Foreskin keratinocyte (primary cell): ENCODE measurements at places on chromosomes 7 and 10. TPM values are rescaled to one million over a fixed set of nuclear protein-coding genes. Genes with fewer than 3 reads are reported as not detected.

DNA sequence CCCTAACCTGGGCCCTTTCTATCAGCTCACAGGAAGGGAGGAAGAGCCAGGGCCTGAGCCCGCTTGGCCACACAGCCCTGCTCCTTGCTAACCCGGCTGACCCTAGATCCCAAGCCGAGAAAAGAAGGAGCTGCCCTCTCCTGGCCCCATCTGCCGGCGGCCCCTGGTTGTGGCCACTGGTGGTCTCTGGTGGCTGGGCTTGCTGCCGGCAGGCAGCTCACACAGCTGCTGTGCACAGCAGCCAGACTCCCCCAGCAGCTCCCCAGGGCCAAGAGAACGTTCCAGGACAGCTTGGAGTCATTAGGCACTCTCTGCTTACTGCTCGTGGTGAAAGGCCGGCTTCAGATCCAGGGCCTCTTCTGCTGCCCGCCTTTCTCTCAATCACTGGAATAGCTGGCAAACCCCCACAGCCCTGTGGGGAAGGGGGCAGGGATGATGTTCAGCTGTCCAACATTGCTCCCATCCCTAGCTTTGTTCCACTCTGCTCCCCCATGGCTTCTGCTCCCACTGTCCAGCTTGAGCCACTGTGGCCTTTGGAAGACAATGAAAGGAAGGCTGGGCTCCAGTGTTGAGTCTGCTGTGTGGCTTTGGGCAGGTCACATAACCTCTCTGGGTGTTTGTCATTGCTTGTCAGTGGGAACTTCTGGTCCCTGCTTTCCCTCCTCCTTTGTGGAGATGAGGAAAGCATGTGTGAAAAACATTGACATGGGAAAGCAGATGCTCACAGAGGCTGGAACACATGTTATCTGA is 35.4 kb upstream of the COL13A1 start:
- DNase-seq, result no peak

GRCh38 chr7:96636342-96636860 is 73.2 kb downstream of the SEM1 start:
- DNase-seq, result no peak

DNA sequence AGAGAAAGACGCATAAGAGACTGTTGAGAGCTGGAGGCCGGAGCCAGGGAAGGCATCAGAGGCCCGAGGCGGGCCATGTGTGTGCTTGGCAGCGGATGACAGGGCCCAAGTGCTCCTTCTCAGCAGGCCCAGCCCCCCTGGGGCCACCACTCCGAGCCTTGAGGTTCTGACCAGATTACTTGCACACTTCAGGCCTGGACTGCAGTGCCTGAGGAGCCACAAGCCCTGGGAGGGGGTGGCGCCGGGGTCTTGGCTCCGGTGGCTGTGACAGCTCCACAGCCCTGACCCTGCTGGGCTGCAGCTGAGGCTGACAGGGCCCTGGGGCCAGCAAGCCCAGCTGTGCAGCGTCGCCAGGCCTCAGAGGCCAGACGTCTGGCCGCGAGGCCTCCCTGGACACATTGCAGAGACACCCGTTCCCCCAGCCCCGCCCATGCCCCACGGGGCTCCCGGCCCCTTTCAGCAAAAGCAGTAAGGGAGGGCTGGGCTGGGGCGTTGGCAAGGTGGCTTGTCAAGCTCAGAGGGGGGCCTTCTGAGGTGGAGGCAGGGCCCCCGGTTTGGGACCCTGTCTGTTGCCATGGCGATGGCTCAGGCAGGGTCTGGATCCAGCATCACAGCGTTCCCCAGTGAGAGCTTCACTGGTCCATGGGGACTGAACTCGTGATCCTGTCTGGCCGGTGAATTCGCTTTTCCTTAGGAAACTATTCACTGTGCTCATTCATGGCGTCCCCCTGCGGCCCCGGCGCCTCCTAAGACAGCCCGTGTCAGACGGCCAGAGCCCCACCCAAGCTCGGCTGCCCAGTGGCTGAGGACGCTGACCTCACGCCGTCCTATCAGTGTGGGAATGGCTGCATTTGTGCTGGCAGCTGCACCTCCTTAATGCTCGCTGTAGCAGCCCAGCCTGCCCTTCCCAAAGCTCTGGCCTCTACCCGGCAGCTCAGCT is 5.7 kb downstream of the ELN start:
- no peak for DNase-seq

The LRIT1 gene
- total RNA-seq, result not detected in 2 replicates

The CALHM2 gene
- total RNA-seq, result 6.4 and 11.0 TPM in 2 replicates

The ACTL6B gene
- not detected in 2 replicates for total RNA-seq
